ENCODE measurements at places on chromosomes 13 and 19.

- no peak for DNase-seq
Measured at GRCh38 chr13:110758195-110758805, 44.8 kb downstream of the ING1 start.

GRCh38 chr19:36142046-36142445 is 2.2 kb downstream of the CAPNS1 start:
- no peak for DNase-seq

- no peak for DNase-seq
Measured at GRCh38 chr13:98175043-98175442, 2.0 kb downstream of the RNF113B start.

GRCh38 chr19:34347561-34348165 is 17.3 kb upstream of the GPI start:
- no peak for DNase-seq

DNA sequence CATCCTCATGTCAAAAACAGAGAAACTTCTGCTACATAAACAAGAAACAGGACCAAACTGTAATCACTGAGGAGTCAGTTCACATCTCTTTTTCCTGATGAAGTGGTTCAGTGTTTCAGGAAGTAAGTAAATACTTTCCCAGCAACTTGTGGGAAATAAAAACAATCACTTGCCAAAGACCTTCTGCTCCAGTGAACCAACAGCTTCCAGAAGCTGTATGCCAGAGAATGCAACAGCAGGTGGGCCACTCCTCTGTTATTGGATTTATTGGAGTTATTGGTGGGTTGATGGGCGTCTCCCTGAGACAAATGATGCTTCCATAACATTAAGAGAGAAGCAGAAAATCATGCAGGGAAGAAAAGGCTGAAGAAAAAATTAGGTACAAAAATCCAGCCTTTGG is 9.9 kb downstream of the SLC6A16 start:
- DNase-seq, result no peak

DNA sequence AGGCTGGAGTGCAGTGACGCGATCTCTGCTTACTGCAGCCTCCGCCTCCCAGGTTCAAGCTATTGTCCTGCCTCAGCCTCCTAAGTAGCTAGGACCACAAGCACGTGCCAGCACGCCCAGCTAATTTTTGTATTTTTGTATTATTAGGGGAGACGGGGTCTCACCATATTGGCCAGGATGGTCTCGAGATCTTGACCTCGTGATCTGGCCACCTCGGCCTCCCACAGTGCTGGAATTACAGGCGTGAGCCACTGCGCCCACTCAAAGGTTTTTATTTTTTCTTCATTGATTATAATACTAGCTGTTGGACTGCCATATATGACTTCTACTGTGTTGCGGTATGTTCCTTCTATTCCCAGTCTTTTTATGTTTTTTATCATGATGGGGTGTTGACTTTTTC is 569.7 kb upstream of the SLITRK6 start:
- DNase-seq, result no peak

- DNase-seq, result no peak
Measured at GRCh38 chr13:66113882-66114526, 1116.1 kb downstream of the PCDH9 start.

DNA sequence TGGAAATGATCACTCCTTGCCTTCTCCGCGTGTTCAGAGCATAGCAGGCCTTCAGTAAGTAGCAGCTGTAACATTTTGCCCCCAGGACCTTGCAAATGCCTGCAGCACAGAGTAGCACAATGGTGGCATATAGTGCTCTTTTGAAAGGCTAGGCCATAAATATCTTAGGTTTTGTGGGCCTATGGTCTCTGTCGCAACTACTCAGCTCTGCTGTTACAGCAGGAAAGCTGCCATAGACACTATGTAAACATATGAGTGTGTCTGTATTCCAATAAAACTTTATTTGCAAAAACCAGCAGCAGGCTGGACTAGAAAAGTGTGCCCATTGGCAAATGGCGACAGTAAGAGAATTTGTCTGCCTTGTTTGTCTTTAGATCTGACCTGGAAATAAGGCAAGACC is 9.4 kb downstream of the ITPKC start:
- no peak for DNase-seq

DNA sequence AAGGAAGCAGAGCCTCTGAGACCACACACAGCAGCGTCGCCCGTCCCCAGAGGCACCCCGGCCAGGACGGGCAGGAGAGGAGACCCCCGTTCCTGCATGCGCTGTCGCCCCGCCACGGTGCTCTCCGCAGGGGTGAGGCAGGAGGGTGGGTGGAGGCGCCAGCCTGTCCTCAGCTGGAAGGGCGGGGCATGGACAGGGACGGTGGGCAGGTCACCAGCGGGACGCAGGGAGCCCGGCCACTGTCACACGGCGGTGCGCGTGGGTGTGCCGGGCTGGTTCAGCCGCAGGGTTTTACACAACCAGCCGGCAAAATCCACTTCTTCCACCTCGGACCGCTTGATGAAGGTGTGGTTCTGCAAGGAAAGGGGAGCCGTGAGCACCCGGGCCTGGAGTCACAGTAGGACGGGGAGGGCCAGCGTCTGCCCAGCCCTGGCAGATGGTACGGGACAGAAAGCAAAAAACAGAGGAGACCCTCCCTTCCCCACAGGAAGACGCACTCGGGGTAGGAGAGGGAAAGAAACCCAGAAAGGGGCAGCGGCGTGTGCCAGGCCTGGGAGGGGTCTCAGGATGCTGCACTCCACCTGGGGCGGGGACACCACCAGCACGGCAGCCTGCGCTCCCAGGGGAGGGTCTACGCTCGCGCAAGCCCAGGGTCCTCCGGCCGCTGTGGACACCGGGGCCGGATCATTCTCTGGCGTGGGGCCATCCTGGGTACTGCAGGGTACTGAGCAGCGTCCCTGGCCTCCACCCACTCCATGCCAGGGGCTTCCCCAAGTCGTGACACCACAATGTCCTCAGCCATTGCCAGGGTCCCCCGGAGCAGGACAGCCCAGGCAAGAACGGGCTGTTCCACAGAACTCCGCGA is 23.9 kb upstream of the ZBTB7A start:
- DNase-seq, result no peak

GRCh38 chr19:33751436-33751770 is 45.3 kb upstream of the KCTD15 start:
- DNase-seq, result no peak

GRCh38 chr13:98490866-98491265 is 86.0 kb downstream of the STK24 start:
- DNase-seq, result no peak

GRCh38 chr19:33878030-33878544 is 81.4 kb downstream of the KCTD15 start:
- DNase-seq, result no peak
